EL (cell line): ENCODE measurements at places on chromosomes 3 and 15.

DNA sequence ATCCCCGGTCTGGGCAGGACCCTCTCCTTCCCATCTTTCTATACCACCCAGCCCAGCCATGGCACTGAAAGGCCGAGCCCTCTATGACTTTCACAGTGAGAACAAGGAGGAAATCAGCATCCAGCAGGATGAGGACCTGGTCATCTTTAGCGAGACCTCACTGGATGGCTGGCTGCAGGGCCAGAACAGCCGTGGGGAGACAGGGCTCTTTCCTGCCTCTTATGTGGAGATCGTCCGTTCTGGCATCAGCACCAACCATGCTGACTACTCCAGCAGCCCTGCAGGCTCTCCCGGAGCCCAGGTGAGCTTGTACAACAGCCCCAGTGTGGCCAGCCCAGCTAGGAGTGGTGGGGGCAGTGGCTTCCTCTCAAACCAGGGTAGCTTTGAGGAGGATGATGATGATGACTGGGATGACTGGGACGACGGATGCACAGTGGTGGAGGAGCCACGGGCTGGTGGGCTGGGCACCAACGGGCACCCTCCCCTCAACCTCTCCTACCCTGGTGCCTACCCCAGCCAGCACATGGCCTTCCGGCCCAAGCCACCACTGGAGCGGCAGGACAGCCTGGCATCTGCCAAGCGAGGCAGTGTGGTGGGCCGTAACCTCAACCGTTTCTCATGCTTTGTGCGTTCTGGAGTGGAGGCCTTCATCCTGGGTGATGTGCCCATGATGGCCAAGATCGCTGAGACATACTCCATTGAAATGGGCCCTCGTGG is 1.5 kb downstream of the SNX33 start:
- DNase-seq: no peak

GRCh38 chr15:80709542-80709941 is 14.4 kb downstream of the ABHD17C start:
- no peak for DNase-seq

DNA sequence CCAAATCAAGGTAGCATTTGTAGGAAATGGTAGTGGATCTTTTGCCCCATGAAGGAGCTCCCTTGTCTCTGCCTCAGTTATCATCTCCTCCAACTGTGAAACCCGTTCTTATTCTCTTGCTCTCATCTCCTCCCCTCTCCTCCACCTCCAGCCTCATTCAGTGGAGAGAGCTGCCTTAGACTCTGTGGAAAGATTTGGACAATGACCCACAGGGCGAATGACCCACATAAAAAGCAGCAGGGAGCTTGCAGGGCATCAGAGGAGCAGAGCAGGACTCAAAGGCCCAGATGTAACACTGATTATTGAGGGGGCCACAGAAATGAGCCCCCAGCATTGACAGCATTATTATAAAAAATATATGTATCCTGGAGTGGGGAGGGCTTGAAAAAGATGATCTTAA is 641.1 kb upstream of the CFAP20DC start:
- no peak for DNase-seq

DNA sequence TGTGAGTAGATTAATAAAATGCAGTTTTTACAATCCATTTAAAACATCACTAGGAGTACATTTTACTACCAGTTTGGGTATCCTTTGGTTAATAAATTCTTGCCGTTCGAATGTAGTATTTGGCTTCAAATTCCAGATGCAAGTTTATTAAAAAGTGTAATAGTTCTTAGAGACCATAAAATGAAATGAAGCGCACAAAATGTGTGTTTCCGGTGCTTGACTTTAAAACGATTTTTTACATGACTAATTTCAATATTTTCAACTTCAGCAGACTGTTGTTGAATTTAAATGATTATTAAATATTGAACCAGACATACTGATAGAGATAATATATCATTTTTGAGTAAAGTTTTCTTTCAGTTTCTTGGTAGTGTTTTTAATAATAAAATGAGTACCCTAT is 138.4 kb upstream of the NAALADL2 start:
- DNase-seq: no peak

DNA sequence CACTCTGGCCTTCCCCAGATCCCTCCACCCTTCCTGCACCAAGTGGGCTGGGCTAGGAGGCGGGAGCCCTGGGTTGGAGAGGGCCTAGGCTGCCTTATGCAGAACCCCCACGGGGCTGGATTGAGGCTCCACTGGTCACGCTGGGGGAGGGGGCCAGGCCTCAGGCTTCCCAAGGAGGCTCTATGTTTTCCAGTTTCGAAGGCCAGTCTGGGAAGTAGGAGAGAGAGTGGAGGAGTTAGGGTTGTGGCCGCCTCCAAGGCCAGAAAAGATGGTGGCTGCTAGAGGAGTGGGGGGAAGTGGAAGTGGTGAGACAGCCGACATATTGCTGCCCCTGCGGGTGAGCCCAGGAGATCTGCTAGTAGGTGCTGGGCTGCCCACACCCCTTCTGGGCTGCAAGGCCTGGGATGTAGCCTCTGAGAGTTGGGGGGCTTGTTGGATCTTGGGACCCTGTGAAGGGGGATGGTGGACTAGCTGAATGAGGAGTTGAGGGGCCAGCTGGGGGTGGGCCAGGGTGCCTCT is 1.2 kb downstream of the GNAI2 start:
- DNase-seq: peak; percentile 62

- DNase-seq: peak; percentile 70
These were observed 437.7 kb downstream of the RAP2B start for GRCh38 chr3:153599685-153600084.

DNA sequence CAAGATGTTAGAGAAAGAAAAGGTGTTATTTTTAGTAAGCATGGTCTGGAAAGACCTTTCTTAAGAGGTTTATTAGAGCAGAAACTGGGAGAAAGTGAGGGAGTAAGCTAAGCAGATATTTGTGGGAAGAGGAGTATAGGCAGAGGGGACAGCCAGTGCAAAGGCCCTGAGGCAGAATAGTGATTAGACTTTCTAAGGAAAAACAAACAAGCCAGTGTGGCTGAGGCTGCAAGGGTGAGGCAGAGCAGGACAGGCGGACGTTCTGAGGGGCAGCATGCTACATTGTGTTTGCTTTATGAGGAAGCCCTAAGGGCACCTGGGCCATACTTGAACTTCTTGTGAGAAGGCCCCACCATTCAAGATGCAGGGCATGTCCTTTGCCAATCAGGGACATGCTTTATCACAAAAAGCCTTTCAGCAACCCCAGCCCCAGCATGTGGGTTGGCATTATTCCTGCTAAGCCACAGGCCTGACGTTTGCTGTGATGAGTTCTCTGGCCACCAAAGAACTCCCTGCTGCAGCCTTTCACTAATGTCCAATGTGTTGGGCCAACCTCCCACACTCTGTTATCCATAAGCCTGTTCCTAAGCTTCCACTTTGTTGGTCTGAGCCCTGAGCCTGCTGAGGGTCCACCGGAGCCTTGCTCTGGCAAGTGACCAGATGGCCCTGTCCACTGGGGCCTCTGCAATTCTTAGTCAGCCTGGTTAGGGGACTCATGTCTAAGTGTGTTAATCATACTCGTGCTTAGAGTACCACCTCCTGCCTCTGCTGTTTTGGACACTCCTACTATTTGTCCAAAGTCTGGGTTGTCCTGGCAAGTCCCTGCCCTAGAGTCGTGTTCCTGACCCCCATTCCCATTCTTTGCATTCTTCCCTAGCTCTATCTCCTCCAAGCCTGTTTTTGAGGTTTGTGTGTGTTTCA is 209.9 kb upstream of the CTNNB1 start:
- DNase-seq: no peak

GRCh38 chr15:47715856-47716445 is 1.4 kb upstream of the SEMA6D start:
- DNase-seq: no peak

- no peak for DNase-seq
These were observed 30.5 kb upstream of the CLDN16 start for GRCh38 chr3:190357468-190357867.

DNA sequence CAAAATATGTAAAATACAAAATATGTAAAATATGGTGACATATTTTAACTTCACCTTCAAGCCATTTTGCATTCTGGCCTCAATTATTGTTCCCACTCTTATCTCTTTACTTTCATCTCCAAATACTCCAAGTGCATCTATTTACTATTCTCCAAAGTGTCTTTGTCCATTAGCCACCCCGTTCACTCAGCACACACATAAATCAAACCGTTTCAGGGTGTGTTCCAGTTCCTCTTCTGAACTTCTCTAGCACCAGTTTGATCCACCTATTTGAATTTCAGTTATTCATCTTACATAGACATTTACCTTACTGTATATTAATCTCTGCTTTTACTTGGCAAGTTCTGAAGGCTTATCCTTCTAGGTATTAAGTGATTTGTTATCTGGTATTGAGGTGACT is 45.1 kb downstream of the SGO1 start:
- DNase-seq: no peak

DNA sequence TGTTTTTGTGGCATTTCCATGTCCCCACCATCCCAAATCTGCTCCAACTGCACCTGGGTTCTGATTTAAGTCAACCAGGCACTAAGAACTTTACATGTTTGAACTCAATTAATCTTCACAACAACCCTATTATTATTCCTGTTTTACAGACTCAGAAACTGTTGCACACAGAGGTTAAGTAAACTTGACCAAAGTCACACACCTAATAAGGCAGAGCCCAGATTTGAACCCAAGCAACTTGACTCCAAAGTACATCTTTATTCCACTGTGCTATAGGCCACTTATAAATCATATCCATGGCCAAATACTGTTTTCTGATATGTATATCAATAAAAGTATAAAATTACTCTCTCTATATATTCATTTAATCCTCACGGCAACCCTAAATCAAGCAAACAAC is 16.4 kb downstream of the TM4SF18 start:
- no peak for DNase-seq

DNA sequence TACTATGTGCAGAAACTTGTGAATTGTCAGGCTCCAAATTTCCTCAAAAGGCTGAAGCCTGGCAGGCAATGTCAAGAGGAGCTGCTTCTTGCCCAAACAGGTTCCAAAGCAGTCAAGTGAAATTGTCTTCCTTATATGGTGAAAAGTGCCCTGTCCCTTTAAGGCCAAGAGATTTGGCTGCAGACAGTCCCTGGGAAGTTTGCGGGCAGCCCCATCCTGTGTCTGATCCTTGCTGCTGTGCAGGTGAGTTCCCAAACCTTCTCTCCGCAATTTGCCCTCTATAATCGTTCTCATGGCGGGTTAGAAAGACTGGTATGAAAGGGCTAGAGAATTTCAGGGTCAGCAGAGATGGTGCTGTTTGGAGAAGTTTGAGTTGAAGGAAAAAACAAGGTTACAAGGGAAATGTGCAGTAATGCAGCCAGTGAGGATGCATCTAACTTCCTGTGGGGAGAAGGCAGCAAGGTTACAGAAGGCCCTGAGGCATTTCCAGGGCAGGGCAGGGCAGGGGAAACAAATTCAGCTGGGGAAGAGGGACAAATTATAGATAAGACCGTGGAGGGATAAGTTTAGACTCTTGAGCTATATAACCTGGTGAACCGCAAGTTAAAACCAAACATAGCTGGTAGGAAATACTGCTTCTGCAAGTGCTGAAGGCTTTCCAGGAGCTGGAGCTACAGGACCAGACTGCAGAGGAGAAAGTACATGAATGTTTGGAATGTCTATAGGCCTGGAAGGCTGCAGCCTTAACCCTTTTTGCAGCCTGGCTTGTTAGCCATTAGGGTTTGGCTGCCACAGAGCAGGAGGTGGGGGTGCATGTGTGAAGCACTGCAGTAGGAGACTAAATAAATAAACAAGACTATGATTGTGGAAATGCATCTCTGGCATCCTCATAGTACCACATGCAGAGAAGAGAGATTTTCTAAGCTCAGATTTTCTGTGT is 256.2 kb upstream of the IL12A start:
- peak; percentile 95 for DNase-seq

DNA sequence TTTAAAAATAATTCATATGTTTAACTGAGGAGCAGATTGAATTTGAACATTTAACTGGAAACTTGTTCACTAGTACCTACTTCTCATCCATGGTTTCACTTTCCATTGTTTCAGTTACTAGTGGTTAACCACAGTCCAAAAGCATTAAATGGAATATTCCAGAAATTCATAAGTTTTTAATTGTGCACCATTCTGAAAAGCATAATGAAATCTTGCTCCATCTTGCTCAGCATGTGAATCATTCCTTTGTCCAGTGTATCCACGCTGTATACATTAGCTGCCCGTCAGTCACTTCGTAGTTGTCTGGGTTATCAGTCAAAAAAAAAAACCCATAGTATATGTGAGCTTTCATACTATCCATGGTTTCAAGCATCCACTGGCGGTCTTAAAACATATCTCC is 217.6 kb downstream of the TPRG1 start:
- no peak for DNase-seq

GRCh38 chr15:46413799-46414198 is 779.0 kb downstream of the SQOR start:
- DNase-seq: peak; percentile 46

GRCh38 chr3:194137506-194138474 is 1.8 kb downstream of the HES1 start:
- peak; percentile 58 for DNase-seq

DNA sequence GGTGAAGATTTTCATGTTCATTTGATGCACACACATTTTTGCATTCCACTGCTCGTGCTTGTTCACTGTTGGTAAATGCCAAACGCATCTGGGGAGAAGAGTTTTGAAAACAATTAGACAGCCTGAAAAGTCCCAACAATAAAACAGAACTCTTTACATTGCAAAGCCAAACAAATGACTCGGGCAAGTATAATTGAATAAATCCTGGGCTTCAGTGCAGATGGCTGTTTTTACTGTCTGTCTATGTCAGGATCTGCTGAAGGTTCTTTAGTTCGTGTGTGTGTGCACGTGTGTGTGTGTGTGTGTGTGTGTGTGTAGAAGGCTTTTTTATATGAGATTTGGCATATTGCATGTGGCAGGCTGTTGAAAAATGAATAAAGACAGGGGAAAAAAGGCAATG is 277.5 kb upstream of the CDIN1 start:
- no peak for DNase-seq

- DNase-seq: peak; percentile 31
These were observed 1.1 kb upstream of the CSRNP1 start for GRCh38 chr3:39154280-39155021.

GRCh38 chr3:46245146-46245545 is 2.9 kb downstream of the CCR3 start:
- no peak for DNase-seq

GRCh38 chr15:69760890-69761568 is 308.4 kb downstream of the RPLP1 start:
- peak; percentile 98 for DNase-seq

DNA sequence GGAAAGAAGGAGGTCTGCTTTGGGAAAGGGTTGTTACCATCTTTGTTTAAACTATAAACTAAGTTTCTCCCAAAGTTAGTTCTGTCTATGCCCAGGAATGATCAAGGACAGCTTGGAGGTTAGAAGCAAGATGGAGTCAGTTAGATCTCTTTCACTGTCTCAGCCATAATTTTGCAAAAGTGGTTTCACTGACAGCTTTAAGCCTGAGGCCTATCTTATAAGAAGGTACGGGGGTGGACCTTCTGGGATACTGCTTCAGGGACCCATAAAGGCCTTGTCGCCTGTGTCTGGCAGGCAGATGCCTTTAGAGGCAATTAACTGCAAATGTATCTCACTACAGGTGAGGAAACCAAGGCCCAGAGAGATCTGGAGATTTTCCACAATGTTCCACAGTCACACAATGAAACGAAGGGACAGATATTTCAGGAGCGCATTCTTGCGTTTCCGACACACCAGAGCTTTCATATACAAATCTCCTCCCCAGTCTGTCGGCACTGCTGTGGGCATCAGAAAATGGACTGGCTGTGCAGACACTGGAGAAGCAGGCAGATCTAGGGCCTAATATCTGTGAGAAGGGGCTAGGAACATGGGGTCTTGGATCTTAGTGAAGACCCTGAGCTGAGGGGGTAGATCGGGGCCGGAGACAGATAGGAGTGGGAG is 169.5 kb upstream of the SMAD3 start:
- no peak for DNase-seq

GRCh38 chr15:31280046-31280830 is 46.4 kb upstream of the KLF13 start:
- DNase-seq: no peak
